Esophagus muscularis mucosa (tissue), 4 donors: ENCODE measurements at places on chromosomes 6 and 20.

- DNase-seq: no peak
These were observed 21.4 kb upstream of the PLAGL1 start for GRCh38 chr6:144029452-144029851.

DNA sequence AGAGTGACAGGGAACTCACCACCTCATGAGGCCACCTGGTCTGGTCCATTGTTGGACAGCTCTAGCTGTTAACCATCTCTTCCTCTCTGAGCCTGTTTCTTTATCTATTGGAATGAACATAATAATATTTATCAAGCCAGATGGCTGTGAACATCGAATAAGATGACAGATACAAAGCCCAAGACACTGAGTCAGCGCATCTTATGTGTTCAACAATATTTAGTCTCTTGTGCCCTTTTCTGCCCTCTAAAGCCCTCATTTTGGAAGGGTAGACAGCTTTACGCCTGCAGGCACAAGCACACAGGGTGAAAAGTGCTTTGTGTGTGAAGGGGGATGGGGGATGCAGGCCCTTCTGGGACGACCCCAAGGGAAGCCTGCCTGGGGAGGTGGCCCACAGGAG, 164.0 kb downstream of the GRM4 start:
- no peak for DNase-seq

- DNase-seq: no peak
These were observed 381.8 kb downstream of the KIF16B start for GRCh38 chr20:16191496-16191895.

GRCh38 chr20:50276119-50277063, 85.8 kb downstream of the CEBPB start:
- no peak for DNase-seq

- no peak for DNase-seq
These were observed 43.1 kb downstream of the SLC17A5 start for GRCh38 chr6:73610444-73611275.

DNA sequence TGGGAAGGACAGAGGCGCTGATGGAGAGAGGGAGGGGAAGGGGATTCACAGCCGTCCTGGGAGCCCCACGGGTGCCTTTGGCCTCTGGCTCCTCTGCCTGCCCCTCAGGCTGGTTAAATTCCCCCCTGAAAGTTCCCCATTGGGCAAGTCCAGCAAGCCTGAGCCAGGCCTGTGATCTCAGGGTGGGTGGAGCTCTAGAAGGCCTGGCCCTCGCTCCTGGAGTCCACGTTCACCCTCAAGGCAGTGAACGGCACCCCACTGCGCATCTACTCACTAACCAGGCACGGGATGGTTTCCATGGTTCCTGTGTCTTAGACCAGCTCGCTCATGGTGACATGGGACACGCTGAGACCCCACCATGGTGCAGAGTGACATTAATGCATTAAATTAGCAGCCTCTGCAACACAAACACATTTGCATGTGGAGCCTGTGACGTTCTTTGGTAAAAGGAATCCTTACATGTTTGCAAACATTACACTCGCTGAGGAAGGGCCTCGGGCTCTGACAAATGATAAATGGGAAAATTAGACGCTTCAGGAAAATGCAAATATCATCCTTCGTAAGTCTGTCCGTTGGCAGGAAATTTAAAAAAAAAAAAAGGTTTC, 452.7 kb downstream of the PREX1 start:
- no peak for DNase-seq

DNA sequence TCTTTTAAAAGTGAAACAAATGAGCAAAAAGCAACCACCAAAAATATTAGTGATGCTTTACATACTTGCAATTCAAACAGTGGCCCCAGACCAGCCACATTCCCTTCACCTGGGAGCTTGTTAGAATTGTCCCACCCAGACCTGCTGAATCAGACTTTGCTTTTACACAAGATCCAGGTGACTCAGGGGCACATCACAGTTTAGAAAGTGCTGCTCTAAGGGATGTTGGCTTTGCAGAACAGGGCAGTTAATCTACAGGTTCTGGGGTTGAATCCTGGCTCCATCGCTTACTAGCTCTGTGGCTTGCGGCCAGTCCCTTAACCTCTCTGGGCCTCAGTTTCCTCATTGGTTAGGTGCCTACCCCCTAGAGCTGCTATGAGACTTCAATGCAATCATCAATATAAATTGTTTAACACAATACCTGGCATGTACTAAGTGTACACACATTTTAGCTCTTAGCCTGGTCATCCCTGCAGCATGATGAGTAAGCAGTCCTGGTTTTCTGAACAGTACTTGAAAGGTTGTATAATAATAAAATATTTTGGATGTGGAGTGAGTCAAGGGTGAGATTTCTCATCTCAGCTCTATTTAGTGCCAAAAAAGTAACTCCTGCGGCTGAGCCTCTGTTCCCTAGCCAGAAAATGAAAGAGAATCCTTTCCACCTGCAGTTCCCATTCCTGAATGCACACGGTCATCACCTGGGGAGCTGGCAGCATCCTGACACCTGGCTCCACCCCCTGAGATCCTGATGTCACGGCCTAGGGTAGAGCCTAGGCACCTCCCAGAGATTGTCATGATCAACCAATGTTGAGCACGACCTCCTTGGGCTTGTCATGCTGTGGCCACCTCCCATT, 162.7 kb downstream of the ANKRD60 start:
- DNase-seq: peak; percentile 60

- DNase-seq: peak; percentile 50
These were observed 13.4 kb downstream of the NAPB start for GRCh38 chr20:23407781-23408464.

DNA sequence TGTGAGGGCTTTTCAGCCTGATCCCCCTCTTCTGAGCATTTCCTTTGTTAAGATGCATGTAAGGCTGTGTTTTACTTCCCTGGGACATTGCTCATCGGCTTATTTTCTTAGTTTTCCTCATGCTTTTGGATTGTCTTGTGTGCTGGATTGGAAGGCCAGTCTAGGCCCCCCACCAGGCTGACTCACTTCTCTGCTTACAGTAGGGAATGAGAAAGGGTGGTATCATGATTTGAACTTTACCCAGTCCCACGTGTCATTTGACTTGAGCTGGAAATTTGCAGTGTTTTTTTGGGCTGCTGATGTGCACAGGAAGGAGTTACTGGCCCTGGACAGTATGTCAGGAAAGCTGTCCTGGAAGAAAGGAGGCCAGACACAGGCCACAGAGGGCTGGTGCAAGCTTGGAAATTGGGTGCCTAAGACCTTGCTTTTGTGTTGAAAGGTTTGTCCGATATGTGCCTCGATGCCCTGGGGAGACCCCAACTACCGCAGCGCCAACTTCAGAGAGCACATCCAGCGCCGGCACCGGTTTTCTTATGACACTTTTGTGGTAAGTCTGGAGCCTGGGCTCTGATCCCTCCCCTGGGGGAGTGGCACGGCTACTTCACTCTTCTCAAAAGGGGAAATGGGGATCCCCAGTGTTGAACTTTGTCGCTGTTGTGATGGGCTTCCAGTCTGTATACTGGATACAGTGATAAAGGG, 12.8 kb downstream of the RNF114 start:
- no peak for DNase-seq

DNA sequence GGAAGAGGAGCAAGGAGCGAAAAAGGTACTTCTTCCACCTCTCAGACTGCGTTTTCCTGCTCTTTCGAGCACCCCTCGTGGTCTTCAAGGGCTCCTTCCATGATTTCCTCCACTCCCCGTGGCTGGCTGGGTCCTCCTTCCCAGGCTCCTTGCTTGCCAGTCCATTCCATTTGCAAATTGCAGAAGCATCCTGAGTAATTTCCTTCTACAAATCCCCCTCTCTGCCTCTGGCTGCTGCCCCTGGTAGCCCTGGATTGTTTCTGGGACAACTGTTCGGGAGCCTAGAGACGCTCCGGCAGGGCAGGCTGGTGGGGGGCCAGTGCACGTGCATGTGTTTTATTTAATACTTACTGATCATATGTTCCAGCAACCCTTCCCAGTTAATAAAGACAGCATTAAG, 173.1 kb downstream of the ZMYND8 start:
- DNase-seq: no peak

DNA sequence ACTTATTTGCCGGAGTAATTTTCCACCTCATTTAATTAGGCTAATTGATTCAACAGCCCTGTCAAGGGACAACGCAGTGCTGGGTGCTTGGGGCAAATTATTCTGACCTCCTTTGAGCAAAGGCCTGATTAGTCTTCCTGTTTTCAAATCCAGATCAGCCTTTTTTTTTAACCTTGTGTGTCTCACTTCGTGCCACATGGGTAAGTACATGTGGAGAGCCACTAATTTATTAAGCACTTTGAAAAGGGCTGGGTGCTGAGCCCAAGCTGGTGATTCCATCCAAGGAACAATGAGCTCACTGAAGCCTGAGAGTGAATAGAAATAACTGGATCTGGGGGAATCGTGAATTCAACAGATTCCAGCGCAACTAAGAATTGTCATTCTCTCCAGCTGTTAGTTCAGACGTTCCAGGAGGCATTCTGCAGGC, 229.3 kb downstream of the CLIC5 start:
- peak; percentile 62 for DNase-seq

DNA sequence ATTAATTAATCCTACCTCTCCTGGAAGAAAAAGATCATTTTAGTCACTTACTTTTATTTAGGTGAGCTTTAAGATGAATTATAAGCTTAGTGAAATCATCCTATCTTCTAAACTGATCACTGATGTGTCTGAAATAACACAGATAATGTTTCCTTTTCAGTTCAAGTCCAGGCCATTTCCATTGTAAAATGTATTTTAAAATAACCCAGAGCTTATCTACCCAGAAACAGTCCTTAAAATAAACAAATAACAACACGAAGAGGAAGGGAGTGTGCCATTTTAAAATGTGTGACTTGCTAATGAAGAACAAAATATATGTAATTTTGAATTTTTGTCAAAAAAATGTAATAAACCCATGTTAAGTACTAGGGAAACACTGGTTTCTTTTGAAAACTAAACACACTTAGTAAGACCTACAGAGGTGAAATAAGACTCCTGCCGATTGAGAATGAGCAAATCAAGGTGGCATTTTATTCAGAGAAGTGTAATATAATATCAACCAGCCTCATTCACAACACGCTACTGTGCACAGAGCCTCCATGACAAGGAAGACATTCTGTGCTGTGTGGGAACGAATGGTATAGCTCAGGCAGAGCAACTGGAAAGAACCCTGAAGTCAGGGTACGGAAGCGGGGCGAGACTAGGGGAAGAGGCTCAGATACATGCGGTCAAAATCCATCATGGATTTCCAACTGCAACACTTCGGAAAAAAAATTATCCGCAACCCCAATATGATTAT, 7.7 kb downstream of the LRP11 start:
- no peak for DNase-seq

- no peak for DNase-seq
These were observed 55.2 kb downstream of the ATXN1 start for GRCh38 chr6:16706029-16706428.

DNA sequence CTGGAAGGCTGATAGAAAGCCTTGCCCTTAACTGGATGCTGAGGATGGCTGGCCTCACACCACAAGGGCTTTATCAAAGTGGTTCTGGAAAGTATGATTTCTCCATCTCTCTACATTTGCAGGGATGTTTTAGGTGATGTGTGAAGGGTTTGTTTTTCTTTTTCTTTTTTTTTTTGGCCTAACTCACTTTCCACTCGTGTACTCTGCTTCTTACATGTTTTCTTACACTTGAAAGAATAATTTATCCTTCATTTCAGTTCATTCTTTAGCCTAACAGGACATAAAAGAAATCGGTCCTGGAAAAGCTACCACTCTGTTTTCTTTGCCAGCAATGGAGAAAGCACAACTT, 41.2 kb downstream of the ISM1 start:
- no peak for DNase-seq

DNA sequence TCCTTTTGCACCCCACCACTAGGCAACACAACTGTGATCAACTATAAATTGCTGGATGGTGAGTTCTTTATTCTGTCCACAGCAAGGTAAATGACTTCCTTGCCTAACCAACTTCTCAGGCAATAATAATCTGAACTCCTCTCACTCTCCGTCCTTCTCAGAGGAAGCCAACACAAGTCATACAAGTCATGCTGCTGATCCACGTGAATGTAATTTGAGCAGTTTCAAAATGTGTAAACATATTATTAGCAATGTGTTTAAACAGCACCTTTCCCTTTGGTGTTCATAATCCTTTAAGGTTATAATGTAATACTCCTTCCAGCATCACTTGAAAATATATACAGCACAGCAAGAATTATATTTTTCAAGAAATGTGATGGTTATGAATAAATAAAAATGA, 127.9 kb downstream of the QRSL1 start:
- no peak for DNase-seq

- no peak for DNase-seq
These were observed 784.9 kb downstream of the TENT5A start for GRCh38 chr6:80967609-80968008.

GRCh38 chr6:33189164-33189563, 3.1 kb downstream of the COL11A2 start:
- DNase-seq: no peak

DNA sequence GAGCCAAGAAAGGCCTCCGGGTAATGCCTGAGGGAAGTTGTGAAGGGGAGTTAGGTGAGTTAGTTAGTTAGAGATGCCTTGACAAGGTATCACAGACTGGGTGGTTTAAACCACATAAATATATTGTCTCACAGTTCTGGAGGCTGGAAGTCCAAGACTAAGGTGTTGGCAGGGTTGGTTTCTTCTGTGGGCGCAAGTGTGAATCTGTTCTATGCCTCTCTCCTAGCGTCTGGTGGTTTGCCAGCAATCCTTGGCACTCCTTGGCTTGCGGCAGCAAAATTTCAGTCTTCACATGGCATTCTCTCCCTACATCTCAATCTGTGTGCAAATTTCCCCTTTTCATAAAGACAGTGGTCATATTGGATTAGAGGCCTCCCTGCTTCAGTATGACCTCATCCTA, 29.7 kb upstream of the RANBP9 start:
- no peak for DNase-seq

DNA sequence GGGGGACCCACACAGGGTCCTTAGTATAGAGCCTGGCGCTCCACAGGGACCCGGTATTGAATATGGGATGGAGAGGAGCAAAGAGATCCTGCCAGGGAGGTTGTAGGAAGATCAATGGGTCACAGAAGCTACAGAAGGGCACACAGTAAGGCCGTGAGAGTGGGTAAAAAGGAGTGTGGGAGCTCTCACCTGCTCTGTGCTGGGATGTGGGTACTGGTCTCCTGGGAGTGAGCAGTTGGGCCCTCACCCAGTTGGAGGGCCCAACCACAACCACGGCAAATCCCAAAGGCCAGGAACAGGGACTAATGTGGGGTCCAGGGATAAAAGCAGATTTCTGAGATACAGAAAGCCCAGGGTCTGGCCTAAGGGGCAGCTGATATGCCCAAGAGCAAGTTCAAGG, 73.4 kb upstream of the RNF24 start:
- DNase-seq: no peak

DNA sequence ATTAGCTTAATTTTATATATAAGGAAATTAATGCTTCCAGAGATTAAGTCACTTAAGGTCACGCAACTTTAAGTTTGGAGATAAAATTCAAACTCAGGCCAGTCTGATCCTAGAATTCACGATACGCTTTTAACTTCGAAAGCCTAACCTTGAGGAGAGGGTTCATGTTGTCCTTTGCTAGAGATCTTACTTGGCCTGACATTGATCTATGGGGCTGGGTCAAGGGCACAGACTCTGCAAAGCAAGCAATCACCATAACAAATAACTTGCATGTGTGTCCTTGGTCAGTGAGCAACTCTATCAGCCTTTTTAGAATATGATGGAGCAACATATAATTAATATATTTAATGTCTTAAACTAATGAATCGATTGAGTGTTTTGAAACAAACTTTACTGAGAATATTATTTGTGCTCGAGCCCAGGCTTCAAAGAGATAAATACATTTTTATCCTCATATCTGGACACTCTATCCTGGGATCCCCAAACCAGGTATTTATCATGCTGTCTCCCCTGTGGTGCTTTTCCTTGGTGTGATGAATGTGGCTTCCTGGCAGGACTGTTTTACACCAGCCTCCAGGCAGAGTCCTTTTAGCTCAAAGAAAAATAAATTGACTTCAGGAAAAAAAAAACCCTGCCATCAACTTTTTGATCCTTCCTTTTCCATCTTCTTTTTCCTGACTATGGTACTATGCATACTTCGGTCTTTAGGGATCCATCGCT, 29.1 kb downstream of the RPS12 start:
- no peak for DNase-seq
